ENCODE measurements at places on chromosomes 5 and 9.

DNA sequence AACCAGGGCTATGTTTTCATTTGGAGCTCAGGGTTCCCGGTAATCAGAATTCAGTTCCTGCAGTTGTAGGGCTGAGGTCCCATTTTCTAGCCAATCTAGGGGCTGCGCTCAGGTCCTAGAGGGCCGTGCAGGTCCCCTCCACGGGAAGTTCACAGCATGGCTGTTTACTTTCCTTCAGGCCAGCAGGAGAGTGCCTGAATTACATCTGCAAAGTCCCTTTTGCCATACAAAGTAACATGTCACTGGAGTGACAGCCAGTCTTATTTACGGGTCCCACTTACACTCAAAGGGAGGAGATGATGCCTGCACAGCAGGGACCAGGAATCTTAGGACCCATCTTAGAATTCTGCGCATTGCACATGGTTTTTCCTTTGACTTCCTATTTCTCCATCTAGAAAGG is 29.9 kb upstream of the TGFBI start:
- DNase-seq: no peak

DNA sequence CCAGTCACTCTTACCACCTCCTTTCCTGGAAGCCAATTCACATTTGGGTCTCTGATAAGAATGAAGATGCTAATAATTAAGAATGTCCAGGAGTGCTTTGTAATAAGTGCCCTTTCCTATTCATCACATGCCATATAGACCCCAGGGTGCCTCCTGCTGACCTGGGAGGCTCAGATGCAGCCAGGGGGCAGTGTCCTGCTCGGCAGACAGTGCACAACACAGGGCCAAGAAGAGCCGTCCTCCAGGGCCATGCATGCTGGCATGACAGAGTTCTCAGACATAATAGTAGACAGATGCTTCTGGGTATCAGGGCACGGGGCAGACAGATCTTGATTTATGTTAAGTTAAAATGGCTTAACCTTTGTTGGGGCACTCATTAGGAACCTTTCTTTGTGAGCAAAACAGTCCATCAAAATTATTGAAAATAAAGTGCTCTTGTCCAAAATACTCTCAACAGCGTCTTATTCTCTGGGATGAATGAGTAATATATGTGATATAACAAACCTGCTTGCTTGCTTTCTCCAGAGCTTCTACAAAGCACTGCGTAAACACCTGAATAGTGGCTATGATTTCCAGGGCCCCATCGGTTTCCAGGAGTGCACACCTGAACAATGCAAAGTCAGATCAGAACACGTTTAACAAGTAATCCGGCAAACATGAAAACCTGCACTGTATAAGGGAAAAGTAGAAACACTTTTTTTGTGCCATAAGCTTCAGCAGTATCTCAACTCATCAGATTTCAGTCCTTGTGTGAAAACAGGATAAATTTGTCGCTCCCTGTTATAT is 192.7 kb downstream of the FANCC start:
- DNase-seq: no peak

DNA sequence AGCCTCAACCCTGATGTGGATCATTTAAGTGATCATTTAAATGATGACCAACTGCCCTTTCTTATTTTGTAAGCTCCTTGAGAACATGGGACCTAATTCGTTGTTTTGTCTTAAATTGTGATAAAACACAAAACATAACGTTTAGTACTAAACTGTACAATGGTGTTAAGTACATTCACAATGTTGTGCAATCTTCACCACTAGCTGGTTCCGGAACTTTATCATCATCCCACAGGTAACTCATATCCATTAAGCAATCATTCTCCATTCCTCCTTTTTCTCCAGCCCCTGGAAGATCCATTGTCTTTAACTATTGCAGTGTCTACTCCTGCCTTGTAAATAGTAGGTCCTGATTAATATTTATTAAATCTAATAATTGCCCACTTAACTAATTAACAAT is 460.5 kb upstream of the BRINP1 start:
- DNase-seq: no peak

- no peak for DNase-seq
Observed at GRCh38 chr5:14879393-14879792, 7.8 kb upstream of the ANKH start.

DNA sequence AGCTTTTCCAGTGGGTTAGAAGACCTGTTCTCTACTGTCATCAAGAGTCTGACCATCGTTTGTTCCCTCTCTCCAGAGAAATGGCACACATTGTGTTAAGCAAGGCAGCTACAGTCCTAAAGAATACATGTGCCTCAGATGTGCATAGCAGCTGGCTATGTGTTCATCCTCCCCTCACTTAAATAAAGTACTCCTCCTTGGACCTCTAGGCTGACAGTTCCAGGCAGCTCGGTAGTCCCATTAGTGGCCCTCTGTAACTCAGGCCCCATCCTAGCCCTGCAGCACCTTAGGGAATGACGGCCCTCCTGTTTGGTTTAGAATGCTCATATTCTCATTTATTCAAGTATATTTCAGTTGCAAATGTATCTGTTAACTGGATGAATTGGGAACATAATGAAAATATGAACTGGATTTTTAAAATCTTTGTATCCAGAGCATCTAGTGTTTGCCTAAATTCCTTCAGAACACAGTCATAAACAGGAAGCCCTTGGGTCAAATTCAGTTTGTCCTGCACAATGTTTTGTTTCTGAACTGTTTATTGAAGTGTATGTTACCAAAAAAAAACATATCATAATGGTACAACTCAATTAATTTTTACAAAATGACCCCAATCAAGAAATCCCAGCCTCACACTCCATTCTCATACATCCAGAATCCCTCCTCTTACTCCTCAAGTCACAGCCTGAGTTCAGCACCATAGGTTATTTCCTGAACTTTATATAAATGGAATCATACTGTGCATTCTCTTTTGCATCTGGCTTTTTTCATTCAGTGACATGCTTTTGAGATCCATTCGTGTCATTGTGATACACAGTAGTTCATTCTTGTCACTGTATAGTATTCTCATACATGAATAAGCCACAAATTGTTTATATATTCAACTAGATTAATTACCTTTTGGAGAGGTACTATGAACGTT is 1.6 kb upstream of the ASPN start:
- no peak for DNase-seq

DNA sequence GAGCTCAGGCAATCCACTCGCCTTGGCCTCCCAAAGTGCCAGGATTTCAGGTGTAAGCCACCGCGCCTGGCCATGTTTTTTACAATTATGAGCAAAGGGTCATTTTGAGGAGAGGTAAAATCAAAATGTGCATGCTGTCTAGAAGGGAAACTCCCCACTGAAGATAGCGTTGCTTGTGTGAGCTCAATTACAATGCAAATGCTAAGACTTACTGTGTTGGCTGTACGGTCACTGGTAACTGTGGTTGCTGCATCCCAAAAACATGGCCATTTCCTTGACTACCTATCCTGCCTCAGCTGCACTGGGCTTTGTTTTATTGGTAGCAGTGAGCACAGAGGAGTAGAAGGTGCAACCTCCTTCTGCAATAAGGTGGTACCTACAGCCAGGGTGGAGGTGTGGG is 77.4 kb upstream of the SPATA31E1 start:
- no peak for DNase-seq

DNA sequence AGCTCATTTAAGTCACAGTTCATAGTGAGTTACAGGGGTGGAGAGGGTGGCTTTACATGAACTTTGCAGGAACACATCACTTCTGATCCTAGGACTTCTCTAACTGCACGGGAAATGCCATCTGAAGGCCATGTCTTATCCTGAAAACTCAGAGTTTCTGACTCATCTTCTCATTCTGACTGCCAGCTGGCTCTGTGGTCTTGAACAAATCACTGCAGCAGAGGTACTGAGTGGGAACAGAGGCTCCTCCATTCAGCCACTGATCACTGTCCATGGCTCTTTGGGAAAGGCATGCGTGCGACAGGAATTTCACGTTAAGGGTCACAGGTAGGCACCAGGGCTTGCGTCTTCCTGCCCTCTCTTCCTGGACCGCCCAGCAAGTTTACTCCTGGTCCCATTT is 114.6 kb upstream of the LRRTM2 start:
- DNase-seq: no peak

- DNase-seq: no peak
Observed at GRCh38 chr5:38734353-38734752, 111.5 kb upstream of the OSMR start.

- DNase-seq: peak; percentile 25
Observed at GRCh38 chr5:180330810-180331646, 22.1 kb downstream of the GFPT2 start.

DNA sequence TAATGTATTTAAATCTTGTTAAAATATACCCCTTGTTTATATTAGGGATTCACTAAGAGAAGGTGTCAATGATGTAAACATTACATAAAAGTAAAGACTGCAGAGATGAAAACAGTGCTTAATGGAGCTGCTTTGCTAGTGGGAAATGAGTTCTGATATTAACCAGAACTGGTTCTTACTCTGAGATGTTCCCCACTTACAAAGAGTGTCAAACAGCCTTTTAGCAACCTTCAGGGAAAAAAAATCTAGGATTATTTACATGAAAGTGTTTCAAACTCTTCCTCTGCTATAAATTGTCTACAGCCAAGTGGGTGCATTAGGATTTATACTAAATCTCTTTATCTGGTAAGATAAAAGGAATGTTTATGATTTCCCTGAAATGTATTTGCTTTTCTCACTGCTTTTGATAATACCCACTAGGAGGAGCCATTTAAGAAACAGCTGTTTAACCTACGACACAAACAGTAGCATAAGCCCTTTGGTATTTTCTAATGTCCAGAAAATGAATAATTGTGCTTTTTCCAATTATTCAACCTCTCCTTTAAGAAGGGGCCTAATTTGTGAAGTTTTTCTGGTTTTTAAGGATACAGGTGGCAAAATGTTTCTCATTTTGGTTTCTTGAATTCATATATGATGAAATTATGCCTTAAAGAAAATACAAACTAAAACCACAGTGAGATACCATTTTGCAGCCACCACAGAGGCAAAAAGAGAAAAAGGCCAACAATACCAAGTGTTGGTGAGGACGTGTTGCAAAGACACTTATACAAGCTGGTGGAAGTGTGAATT is 186.3 kb downstream of the TLE4 start:
- DNase-seq: no peak

DNA sequence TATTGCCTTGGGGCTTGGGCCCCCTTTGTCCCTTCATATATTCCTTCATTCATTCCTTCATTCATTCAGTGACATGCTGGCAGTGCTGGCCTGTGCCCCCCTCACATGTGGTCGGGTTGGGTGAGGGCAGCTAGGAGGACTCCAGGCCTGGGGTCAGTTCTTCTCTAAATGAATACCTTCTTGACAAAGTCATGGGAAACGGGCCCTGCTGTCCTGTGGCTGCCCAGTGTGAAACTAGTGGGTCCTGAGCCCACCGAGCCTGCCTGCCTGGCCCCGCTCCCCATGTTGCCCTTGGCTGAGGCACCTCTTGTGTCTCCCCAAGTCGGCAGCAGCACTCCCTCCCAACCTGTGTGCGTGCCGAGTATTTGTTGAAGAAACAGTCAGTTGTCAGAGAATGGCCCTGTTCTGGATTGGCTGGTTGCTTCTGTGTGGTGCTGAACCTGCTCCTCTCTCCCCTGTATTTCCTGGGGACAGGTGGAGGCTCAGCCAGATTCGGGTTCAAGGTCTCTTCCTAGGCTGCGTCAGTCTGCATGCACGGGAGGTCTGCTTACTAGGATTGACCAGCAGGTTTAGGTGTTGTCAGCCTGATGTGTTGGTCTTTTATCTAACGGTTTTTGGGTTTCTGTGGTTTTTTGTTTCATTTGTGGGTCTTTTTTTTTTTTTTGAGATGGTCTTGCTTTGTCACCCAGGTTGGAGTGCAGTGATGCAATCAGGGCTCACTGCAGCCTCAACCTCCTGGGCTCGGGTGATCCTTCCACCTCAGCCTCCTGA is 3.0 kb upstream of the CEL start:
- DNase-seq: peak; percentile 81

GRCh38 chr9:134381671-134382516 is 55.6 kb downstream of the RXRA start:
- peak; percentile 63 for DNase-seq

GRCh38 chr9:135032041-135032835 is 55.2 kb upstream of the OLFM1 start:
- no peak for DNase-seq

GRCh38 chr9:35912791-35913400 is 3.6 kb downstream of the SPAAR start:
- no peak for DNase-seq

DNA sequence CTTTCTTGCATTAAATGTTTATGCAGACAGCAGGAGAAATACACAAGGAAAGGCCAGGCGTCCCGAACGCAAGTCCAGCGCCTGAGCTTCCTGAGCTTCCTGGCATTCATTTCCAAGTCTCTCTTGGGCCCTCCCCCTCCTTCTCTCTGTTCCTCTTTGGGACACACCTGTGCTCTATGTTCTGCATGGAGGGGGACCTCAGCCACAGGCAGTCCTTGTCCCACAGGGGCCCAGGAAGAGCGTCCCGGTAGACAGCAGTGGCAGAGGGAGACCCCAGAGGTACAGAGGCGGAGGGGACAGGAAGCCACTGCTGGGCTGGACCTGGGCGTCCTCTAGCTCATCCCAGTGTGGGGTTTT is 221.3 kb downstream of the C9orf50 start:
- DNase-seq: no peak

Measured in hematopoietic multipotent progenitor cell treated with erythropoietin and hydrocortisone succinate and interleukin-3 and kit ligand, for 6 days (in vitro differentiated cells).